NCI-H1436 treated with DMSO at 0.1 percent for 48 hours (cell line): ENCODE measurements at places on chromosomes 3 and 15.

DNA sequence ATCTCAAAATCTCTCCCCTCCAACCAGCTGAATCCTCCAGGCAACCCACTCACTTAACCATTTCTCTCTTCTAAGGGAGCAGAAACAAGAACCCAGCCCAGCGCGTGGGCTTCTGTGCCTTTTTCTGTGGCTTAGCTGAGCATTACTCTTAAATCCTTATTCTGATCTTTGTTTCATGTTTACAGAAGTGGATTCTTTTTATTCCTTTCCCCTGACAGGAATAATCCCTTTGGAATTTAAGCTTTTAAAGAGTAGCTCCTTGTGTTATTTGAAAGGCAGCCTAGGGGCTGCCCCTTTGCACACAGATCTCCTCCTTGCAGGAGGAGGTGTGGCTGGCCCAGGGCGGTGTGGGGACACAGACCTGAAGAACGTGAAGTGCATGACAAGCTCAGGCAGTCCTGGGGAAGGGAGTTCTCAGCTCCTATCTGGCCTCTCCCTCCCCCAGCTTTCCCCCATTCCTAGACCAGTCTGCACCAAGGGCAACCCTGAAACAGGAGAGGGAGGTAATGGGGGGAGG is 77.1 kb upstream of the UBE2E1 start:
- DNase-seq = no peak

- no peak for DNase-seq
Observed at GRCh38 chr15:31511707-31512310, 185.2 kb downstream of the KLF13 start.

GRCh38 chr3:180282386-180282785 is 245.6 kb upstream of the PEX5L start:
- no peak for DNase-seq

- DNase-seq = peak; percentile 48
Observed at GRCh38 chr15:39786447-39787056, 3.9 kb upstream of the FSIP1 start.

- DNase-seq = no peak
Observed at GRCh38 chr3:4644951-4645350, 151.8 kb downstream of the ITPR1 start.

DNA sequence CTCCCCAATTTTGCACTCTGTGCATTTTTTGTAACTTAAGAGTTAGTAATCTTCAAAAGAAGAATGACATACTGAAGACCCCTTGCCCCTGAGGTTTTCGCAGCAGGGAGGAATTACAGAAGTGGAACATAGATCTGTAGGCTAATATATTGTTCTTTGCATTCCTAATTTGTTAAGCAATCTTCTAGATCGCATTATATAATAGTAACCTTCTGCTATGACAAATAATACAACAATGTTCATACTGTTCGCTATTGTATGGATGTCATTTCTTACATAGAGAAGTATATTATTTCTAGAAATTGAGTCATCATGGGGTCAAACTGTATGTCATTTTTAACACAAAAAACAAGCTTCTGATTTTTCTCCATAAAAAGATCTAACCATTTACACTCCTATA is 95.8 kb upstream of the TGFBR2 start:
- no peak for DNase-seq

- DNase-seq = no peak
Observed at GRCh38 chr3:155281912-155282311, 11.6 kb downstream of the STRIT1 start.

GRCh38 chr3:25557694-25558093 is 107.0 kb downstream of the TOP2B start:
- DNase-seq = no peak

- DNase-seq = no peak
Observed at GRCh38 chr3:17399586-17399985, 342.8 kb downstream of the TBC1D5 start.

DNA sequence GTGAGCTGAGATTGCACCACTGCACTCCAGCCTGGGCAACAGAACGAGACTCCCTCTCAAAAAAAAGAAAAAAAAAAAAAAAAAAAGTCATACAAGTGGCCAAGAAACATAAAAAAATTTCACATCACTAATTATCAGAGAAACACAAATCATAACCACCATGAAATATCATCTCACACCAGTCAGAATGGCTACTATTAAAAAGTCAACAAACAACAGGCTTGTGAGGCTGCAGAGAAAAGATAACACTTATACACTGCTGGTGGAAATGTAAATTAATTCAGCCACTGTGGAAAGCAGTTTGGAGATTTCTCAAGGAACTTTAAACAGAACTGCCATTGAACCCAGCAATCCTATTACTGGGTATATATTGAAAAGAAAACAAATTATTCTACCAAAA is 291.1 kb upstream of the MCTP2 start:
- DNase-seq = no peak

GRCh38 chr15:37099319-37100108 is 835 bp downstream of the MEIS2 start:
- no peak for DNase-seq

GRCh38 chr3:72261566-72262564 is 476.9 kb upstream of the PROK2 start:
- no peak for DNase-seq

DNA sequence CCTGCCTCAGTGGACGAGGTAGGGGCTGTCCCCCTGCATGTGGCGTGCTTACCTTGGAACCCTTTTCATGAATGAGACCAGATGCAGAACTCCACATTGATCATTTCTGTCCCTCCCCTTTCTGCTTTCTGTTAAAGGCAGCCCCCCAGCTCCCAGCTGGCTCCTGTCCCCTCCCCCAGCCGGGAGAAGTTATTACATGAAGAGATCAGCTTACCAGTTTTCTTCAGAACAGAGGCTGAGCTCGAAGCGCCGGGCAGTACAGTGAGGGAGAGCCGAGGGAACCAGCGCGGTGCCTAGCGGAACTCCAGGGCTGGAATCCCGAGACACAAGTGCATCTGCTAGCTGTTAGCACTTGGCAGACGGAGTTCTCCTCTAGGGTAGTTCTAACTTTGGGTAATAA is 263.3 kb upstream of the NR2E3 start:
- no peak for DNase-seq

GRCh38 chr3:17946619-17947018 is 204.2 kb upstream of the TBC1D5 start:
- DNase-seq = no peak

- no peak for DNase-seq
Observed at GRCh38 chr3:33437556-33438283, 2.5 kb downstream of the UBP1 start.

GRCh38 chr3:189349772-189350171 is 178.0 kb downstream of the TPRG1 start:
- no peak for DNase-seq

DNA sequence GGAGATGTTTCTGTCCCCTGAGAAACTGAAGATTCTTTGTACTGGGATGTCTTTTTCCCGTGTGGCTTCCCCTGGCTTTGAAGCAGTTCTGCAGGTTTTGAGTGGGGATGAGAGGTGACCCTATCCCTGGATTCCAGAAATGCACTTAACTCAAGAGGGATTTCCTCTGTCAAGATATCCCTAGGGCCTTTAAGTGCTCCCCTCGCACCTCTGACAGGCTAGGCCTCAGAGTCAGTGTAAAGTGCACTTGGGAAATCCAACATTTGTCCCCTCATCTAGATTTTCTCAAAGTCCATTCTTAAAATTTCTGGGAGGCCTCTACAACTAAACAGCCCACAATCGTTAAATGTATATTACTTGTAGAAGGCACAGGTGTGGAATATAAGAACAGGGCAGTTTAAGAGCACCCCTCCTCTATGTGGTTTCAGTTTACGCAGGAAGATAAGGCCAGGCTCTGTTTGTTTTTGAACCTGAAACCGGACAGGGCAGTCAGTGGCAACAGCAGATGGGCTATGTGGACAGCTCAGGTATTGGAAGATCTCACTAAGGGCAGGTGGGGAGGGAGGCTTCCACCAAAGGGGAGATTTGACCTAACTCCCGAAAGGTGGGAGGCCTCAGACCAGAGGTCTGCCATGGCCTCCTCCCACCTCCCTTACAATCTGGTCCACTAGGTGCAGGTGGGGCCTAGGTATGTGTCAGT is 4.8 kb downstream of the C3orf52 start:
- DNase-seq = no peak

DNA sequence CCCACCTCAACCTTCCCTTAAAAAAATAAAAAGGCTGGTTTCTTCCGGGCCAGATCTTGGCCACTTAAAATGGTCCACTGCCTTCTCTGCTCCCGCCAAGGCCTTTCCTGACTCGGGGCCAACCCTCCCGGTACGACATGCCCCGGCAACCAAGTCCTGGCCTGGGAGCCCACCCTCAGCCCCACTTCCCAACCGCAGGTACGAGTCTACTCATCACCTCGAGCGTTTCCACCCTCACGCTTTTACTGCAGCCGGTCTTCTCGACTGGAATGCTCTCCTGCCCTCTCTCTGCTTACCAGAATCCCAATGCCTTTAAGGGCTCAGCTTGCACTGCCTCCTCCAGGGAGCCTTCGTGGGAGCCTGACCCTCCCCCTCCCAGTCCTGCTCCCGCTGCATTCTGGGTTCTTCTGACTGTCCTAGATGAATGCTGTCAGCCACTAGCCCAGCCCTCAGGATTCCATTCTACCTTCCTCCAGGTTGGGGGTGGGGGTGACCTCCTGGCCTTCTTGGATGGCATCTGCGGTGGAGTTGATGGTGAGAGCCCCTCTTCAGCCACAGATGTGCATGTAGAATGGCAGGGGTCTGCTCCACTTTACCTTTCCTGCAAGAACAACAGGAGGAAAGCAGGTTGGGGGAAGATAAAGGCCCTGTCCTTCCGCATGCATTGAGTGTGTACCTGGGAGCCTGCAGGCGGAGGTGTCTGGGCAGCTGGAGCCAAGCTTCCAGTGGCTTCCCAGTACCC is 1.1 kb upstream of the CSRNP1 start:
- no peak for DNase-seq

DNA sequence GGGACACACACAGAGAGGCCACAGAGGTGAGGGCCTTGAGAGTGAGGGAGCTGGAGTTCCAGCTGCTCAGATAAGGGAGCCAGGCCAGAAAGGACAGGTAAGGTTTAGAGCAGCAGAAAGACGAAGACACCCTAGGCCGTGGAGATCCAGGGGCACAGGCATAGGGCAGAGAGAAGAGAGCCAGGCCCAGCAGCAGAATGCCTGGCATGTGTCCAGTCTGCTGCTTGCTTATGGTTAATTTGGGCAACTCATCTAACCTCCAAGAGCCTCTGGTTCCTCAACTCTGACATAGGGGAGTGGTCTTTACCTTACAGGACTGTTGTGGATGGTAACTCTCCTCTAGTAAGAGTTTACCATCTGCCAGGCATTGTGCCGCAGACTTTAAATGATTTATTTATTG is 35.9 kb downstream of the STARD5 start:
- DNase-seq = no peak

DNA sequence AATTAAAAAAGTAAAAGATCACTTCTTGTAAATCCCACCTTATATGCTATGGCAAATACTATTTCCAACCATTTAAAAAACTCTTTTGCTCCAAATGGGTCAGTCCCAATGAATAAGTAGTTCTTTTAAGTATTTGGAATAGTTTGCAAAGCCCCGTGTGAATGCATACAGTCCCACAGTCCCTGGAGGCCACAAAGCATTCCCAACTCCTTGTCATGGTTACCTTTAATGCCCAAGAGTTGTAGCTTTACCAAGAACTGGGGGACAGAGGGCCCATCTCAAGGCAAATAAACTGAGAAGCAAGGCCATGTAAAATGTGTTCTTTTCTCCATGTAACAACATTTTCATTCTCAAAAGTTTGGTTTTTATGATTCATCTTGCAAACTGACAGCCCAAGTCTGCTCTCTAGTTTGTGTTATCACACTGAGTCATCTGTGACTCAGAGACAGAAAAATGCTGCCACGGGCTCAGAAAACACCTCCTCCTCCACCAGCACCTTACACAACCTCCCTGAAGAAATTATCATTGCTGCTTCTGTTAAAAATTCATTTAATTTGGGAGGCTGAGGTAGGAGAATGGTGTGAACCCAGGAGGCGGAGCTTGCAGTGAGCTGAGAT is 336.2 kb downstream of the ERC2 start:
- no peak for DNase-seq

DNA sequence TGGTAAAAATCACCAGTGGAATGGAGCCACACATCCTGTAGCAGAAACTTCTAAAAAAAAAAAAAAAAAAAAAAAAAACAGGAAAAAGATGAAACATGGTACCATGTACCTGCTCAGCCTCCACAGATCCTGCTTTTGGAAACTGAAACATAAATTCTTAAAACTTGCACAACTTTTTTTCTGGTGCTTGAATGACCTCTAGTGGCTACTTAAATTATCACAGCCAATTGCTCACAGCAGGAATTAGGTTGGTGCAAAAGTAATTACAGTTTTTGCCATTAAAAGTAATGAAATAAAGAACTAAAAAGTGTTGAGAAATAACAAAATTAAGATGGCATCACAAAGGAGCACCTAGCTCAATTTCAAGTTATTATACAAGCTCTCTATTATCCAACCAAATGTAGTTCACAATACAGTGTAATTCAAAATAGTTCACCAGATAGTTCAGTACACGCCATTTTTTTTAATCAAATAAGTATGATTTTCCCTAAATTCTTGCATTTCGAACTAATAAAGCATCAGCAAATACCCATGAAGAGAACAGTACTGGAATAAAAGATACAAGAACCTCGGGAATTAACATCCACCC is 80.6 kb downstream of the ULK4 start:
- no peak for DNase-seq

DNA sequence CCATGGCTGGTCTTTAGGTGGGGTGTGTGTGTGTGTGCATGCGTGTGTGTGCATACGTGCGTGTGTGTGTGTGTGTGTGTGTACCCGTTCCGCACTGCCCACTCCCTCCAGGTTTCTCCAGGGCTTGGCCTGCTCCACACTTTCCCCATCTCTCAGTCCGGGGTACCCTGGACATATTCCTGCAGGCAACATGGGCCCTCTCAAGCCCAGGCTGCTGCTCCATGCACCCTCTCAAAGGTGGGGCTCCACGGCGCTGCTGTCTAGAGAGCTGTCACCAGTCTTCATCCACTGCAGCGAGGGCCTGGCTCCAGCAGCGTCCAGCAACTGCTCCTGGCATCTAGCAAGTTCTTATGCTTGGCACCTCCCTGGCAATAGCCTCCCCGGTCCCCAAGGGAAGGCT is 86.1 kb downstream of the ATP10A start:
- DNase-seq = no peak

- DNase-seq = no peak
Observed at GRCh38 chr3:37536840-37537239, 324.8 kb upstream of the CTDSPL start.

GRCh38 chr3:42827654-42828053 is 18.4 kb downstream of the ACKR2 start:
- no peak for DNase-seq

GRCh38 chr3:106337116-106337515 is 468.3 kb upstream of the CBLB start:
- no peak for DNase-seq

- no peak for DNase-seq
Observed at GRCh38 chr3:171936191-171936841, 93.2 kb downstream of the TMEM212 start.

- no peak for DNase-seq
Observed at GRCh38 chr3:186719945-186720739, 3.0 kb downstream of the KNG1 start.

GRCh38 chr3:181773921-181774320 is 62.2 kb downstream of the SOX2 start:
- no peak for DNase-seq
